ENCODE measurements at places on chromosomes 16 and 17.

DNA sequence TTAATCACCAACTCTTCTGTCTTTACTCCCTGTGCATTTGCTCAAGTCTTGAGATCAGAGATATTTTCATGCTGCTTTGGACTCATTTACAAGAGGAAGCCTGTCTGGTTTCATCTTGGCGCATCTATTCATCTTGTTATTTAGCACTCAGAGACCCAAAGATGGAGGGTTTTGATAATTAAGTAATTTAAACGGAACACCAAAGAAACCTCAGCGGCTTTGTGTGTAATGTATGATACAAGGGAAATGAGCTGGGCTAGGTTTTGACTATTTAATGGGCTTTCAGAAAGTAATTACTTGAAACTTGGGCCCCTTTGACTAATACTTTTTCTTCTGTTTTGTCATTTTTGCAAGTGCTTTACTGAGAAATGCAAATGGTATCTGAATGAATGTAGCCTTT, 66.2 kb upstream of the CACNG3 start:
- no peak for DNase-seq

GRCh38 chr17:8674344-8675305, 44.1 kb upstream of the MYH10 start:
- DNase-seq = no peak

GRCh38 chr17:17349724-17350106, 46.5 kb downstream of the NT5M start:
- DNase-seq = no peak

DNA sequence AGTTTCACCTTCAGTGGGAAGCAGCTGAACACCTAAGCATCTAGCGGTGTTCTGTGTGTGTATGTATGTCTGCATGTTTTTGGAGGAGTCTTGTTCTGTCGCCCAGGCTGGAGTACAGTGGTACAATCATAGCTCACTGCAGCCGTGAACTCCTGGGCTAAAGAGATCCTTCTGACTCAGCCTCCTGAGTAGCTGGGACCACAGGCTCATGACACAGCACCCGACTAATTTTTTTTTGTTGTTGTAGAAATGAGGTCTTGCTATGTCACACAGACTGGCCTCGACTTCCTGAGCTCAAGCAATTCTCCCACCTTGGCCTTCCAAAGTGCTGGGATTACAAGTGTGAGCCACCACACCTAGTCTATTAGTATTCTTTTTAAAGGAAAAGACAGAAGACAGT, 30.2 kb upstream of the FAAP100 start:
- DNase-seq = no peak

DNA sequence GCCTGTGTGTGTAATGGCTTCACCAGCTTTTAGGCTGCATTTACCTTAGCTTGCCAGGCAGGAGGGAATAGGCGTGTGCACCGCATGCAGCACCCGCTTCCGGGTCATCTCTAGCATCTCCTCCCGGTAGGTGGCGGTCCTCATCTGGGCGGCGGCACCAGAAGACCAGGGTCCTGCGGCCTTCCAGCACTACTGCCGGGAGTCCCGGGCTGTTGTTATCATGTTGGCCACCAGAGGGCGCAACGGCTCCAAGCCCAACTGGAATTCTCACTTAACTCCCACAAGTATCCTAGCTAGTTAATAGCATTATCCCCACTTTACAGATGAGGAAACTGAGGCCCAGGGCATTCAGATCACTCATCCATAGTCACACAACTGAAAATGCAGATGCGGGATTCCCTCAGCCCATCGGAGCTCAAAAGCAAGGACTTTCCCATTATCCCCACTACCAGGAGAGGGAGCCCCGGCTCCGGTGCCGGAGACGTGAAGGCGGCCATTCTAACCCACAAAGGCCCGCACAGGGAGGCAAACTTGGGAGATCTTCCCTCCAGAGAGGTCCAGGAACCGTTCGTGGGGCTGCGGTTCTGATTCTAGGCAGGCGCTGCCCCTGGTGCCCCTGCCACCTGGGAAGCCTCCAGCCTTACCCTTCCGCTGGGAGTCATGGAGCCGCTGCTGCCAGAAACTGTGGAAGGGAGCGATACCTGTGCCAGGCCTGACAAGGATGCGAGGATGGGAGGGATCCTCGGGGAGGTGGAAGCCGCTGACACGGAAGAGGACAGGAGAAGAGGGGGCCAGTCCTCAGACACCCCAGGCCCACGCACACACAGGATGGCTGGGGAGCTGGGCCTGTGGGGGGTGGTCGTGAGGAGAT, 23.9 kb downstream of the LGALS9 start:
- DNase-seq = peak; percentile 66

DNA sequence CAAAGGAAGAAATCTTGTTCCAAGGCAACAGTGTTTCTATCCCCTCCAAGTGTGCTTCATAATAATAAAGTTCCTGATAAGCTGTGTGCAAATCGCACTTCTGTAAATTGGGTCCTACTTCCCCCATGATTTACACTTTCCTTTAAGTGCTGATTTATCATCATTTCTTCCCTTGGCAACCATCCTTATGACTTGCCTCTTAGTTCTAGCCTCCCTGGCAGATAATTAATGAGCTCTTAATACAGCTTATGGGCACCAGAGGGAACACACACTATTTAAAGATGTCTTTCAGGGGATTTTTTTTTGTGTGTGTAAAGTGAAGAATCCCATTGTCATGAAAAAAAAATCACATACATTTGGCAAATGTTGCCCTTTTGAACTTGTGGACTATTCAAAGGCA, 101.6 kb upstream of the MPHOSPH6 start:
- DNase-seq = no peak

DNA sequence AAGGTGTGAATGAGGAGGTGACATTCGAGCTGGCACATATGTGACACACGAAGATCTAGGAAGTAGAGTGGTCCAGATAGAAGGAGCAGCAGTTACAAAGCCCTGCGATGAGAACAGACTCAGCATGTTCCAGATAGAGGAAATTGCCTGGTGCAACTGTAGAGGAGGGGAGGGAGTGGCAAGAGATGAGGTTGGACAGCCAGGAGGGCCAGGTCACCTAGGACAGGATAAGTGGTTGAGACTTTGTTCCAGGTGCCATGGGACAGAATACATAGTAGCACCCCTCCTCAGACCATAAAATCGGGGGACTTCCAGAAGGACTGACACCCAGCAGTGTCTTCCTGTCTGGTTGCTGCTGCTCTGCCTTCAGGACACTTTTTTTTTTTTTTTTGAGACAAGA, 11.0 kb upstream of the CENPT start:
- no peak for DNase-seq

DNA sequence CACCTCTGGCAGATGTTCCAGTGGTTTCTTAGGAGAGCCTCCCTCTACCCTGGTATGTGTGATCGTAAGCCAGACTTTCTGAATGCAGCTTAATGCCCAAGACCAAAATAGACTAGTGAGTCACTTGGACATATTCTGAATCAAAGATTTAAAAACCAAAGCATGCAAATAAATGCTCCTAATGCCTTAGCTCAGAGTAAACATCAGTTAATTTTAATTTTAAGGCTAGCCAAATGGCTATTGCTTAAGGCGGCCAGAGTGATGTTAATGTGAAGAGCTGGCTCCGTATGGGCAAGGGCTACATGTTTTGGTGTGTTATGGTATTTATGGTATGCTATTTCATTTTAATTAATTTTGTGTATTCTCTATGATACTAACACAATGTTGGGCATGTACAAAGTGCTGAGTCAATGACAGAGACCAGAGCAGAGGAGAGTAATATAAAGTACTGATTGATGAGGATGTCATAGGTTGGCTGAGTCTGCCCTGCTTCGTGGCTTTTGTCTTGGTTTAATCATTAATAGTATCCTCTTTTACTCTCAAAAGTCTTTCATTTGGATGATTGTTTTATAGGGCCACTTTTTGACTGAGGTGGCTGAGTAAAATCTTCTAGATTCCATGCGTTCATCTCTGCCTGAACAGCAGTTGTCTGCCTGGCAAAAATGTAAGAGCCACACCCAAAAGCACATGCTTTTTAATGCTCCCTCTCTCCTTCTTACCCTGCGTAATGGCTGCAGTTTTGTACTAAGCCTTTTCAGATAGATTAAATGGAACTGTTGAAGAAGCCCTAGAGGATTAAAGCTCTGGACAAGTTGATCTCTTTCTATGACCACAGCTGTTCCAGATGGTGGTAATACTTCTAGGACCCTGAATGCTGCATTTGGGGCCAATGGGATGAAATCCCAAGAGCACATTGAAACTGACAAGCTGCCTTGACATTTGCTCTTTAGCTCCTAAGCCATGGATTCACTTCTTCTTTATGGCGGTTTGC, 59.6 kb downstream of the MAP2K6 start:
- no peak for DNase-seq

GRCh38 chr17:19285213-19285900, 48.2 kb downstream of the EPN2 start:
- no peak for DNase-seq

DNA sequence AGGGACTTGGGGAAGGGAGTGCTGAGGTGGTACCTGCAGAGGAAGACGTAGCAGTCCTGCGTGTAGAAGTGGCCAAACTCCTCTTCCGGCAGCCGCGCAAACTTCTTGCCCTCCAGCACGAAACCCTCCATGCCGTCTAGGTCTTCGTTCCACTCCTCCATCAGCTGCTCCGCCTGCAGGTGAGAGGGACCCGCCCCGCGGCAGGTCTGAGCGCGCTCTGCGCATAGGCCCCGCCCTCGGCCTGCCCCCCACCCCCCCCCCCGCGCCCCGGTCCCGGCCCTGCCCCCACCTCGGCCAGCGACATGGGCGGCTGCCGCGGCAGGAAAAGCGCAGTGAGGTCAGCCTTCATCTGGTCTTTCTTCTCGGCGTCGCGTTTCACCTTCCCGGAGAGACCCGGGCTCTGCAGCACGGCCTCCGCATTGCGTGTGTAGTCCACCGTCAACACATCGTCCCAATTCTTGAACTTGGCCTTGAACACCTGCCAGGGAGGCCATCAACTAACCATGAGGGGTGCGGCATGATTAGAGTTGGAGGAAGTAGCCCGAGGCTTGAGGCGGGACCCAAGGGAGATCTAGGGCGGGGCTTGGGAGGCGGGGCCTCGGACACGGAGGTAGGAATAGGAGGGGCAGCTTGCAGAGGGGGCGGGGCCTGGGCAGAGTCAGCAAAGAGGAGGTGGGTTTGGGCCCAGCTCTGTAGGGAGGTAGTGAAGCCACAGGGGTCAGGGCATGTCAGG, 11.5 kb downstream of the FLII start:
- DNase-seq = peak; percentile 23

GRCh38 chr17:30954046-30954830, 16.6 kb upstream of the RNF135 start:
- no peak for DNase-seq

DNA sequence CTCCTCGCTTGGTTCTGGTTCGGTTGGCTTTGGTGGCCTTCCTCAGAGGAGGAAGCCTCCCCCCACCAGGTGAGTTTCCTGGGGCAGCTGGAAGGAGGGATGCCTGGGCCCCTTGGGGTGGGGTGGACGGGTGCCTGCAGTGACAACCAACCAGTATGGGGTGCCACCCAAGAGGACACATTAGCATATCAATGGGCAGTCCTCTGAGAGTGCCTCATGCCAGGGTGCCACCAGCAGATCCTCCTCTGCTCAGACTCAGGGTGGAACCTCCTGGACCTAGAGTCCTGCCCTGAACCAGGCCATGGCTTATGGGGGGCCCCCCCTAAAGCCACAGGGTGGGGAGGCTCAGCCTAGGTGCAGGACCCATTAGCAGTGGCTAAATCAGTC, 2.7 kb downstream of the PPP1R1B start:
- DNase-seq = no peak

DNA sequence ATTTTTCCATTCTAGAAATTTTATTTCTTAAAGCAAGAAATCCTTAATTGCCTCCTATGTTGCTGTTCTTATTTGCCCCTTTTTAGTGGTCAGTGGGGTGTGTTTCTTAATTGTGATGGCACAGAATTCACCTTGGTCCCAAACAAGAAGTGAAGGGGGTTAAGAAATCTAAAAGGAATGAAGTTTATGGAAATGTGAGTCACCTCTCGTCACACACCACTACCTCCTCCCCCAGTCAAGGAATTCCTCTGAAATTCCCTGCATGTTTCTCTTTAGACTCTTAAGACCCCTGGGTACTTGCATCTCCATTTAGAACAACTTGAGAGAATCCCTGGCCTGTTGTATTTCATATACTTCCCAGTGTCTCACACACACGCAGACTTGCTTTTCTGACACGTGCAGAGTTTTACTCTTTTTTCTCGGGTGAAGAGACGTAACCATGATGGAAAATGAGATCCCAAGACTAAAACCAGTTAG, 247.4 kb downstream of the PRKCA start:
- DNase-seq = no peak

GRCh38 chr16:48829336-48830310, 219.6 kb upstream of the N4BP1 start:
- no peak for DNase-seq
